ENCODE measurements at places on chromosomes 11 and 22. TPM values are rescaled to one million over a fixed set of nuclear protein-coding genes. Genes with fewer than 3 reads are reported as not detected.
A peak's percentile ranks its signal among the peaks of the same experiment; 100 is the strongest.

GRCh38 chr11:134856056-134856971, 444.3 kb upstream of the B3GAT1 start:
- DNase-seq: no peak

- no peak for DNase-seq
Measured at GRCh38 chr11:69086152-69087132, 37.7 kb downstream of the TPCN2 start.

GRCh38 chr11:123286761-123287160, 91.7 kb upstream of the CLMP start:
- DNase-seq: no peak

DNA sequence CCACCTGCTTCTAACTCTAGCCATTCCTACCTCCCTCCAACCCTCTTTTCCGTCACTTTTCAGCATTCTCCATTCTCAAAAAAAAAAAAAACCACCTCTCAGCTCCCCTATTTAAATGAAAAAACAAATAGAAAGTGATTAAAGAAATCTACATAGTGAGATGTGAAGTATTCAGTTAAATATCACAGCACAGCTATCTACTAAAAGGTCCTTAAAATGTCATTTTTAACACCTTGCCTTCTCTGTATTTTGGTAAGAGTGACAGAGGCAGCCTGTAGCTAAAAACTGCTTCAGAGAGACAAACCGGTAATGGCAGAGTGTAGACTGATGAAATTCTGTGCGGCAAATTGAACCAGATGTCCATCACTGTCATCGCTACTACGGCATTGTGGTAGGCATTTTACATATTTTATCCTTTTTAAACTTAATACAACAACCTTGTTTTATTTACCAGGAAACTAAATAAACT, 346 bp upstream of the ALG9 start:
- no peak for DNase-seq

DNA sequence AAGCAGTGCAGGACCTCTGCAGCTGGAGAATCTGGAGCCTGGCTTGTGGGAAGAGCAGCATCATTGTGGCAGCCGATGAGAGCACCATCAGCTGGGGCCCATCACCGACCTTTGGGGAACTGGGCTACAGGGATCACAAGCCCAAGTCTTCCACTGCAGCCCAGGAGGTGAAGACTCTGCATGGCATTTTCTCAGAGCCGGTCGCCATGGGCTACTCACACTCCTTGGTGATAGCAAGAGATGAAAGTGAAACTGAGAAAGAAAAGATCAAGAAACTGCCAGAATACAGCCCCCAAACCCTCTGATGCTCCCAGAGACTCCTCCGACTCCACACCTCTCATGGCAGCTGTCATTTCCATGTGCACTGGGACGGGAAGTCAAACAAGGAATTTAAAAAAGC, 35.6 kb downstream of the ASRGL1 start:
- DNase-seq: no peak

DNA sequence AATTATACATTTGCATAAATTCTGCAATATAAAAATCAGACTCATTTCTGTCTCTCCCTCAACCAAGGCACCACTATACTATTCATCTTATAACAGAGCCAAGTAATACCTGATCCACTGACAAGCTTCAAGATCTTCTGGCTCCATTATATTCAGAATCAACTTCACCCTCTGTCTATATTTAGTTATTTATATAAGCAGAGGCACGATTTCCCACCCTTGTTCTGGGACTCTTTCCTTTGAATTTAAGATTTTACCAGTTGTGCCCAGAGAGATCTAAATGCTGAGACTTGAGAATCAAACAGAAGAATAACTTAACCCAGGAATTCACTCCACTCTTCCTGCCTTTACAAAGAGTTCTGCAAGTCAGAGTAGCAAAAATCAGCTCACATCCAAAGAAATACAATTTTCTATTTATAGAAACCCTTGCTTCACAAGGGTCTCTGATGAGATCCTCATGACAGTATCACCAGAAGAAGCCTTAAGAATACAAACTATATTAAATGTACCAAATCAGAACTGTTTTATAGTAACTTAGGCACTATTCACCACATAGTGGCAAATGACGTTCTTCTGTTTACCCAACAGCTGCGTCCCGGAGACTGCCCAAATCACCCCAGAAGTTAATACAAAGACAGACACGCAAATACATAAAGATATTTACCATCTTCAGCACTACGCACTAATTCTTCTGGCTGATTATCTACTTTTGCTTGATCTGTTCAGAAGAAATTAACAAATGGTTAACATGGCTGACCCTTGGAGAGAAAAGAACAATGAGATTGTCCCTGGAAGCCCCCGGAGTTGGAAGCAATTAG, 32.3 kb upstream of the CCDC89 start:
- no peak for DNase-seq

DNA sequence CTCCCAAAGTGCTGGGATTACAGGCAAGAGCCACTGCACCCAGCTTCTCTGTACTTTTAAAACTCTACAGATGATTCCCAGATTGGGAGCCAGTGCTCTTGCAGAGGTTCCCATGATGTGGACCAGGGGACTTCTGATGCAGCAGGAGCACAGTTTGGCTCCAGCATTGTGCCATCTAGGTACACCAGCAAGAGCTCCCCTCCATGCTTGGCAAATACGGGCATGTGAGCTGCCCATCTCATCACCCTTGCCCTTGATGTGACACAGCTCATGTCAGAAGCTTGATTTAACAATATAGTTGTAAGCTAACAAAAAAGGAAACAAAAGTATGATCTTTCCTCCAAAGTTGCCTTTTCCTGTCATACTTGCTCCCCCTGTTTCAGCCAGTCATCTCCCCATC, 28.7 kb downstream of the SNU13 start:
- DNase-seq: no peak

GRCh38 chr11:46315033-46315738, 32.1 kb upstream of the DGKZ start:
- DNase-seq: peak; percentile 62

- DNase-seq: peak; percentile 76
Measured at GRCh38 chr11:16356057-16356760, at the start of gene SOX6. TSS of gene SOX6 (minus strand) at chr11:16356546. CDS start at chr11:16341248, 15,298 bp downstream.

DNA sequence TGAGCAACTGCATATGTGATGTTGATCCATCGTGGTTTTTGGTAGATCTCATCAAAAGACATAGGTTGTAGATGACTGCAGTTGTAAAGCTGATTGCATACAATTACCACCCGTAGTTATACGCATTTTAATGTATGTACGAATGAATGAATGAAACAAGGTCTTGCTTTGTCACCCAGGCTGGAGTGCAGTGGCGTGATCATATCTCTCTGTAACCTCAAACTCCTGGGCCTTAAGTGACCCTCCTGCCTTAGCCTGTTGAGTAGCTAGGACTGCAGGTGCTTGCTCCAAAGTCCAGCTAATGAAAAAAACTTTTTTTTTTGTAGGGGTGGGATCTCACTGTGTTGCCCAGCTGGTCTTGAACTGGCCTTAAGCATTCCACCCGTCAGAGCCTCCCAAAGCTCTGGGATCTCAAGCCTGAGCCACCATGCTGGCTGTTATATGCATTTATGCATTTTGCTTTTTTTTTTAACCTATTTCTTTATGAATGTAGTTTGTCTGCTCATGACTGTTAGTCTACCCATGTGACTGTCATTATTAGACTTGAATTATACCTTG, 53.5 kb downstream of the PPP6R3 start:
- DNase-seq: no peak

The DNAJC4 gene
- total RNA-seq: 23.8 TPM

The SUSD2 gene
- total RNA-seq: 0.72 TPM

The DBX1 gene
- total RNA-seq: not detected

The CD3G gene
- not detected for total RNA-seq

The OR6A2 gene
- total RNA-seq: 0.09 TPM
